WERI-Rb-1 (cell line): ENCODE measurements at places on chromosomes 12 and 14.

- DNase-seq: no peak
Observed at GRCh38 chr12:22631863-22632463, 7.0 kb downstream of the ETNK1 start.

- DNase-seq: peak; percentile 13
Observed at GRCh38 chr14:25431211-25432076, 381.5 kb upstream of the STXBP6 start.

- DNase-seq: peak; percentile 67
Observed at GRCh38 chr12:75812271-75813018, 219.1 kb downstream of the PHLDA1 start.

- no peak for DNase-seq
Observed at GRCh38 chr12:130357241-130357640, 19.6 kb downstream of the PIWIL1 start.

DNA sequence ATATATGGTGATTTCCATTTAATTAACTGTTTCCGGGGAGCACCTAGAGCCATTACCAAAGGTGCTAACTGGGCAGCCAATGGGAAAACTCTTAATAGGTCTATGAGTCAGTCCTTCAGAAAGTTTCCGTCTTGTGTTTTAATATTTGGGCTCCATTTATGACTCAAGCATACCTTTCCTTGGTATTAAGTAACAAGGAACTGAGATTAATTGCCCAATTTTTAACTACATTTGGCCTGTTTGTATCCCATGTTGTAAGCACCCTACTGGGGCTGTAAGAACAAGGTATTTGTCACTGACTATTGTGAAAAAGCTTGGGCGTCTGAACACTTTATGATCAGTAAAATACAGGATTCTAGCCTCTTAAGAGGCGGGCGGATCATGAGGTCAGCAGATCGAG lies 62.8 kb upstream of the FOXN3 start:
- no peak for DNase-seq

DNA sequence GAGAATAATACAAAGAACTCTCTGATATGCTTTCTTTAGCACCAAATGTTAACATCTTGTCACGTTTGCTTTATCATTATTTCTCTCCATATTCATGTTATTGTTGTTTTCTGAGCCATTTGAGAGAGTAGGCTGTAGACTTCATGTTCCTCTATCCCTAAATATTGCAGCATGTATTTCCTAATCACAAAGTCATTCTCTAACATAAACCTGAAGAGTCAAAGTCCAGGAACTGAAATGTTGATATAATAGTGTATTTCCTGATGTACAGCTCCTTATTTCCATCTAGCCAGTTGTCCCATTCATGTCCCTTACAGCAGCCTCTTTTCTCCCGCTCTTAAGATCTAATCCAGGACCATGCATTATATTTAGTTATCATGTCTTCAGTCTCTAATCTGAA lies 72.8 kb downstream of the SPATS2 start:
- no peak for DNase-seq

DNA sequence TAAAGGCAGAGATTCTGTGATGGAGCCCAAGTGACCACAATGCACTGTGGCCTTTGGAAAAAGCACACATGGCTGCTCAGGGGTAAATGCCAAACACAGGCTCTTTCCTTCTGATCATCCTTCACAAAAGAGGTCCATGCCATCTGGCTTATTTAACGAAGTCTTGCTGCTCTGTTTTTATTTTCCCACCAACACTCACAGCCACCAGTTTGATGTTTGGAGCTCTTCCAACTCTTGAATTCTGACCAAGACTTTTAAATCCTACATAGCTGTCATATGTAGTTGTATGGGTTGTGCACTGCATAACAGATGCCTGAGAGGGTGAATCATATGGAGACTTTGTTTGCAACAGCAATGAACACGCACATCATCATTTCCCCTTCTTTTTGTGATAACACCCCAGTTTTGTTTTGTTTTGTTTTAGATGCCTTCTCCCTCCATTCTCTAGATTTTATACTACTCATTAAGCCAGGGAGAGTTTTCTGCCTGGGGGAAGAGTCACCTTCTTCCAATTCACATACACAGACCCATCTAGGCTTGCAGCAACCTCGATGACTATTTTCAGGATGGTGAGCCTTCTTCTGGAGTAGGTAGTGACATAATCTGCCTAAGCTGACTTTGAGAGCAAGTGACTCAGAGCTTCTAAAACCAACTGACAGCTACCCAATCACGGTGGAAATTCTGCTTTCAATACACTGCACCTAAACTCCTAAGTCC lies 145.2 kb upstream of the WSCD2 start:
- DNase-seq: peak; percentile 11

DNA sequence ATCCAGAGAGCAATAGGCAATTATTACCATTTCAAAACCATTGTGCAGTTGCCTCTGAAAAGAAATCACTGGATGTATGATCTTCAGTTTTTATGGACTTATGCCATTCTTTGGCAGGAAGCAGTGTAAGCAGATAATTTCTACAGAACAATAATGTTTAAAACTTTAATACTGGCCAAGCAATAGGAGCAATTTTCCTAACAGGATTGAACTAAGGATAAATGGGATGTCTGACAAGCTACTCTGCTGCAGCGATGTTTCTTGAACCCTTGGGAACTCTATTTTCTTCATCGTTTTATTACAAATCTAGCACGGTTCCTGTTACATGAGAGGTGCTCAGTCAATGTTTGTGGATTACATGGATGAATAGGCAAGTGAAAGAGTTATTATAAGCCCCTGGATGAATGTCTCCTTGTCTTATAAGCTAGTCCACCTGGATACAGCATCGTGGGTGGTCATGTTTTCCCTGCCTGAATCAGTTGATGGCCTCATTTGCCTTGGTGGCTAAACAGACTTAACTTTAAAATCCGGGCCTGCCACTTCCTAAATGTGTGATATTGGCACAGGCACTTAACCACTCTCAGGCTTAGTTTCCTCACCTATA lies 68.2 kb upstream of the MDM1 start:
- DNase-seq: peak; percentile 62

- no peak for DNase-seq
Observed at GRCh38 chr14:100296106-100296651, 10.1 kb downstream of the SLC25A29 start.

- no peak for DNase-seq
Observed at GRCh38 chr12:81021834-81022233, 56.0 kb upstream of the ACSS3 start.

- no peak for DNase-seq
Observed at GRCh38 chr12:103169-103981, 36.8 kb downstream of the IQSEC3 start.

DNA sequence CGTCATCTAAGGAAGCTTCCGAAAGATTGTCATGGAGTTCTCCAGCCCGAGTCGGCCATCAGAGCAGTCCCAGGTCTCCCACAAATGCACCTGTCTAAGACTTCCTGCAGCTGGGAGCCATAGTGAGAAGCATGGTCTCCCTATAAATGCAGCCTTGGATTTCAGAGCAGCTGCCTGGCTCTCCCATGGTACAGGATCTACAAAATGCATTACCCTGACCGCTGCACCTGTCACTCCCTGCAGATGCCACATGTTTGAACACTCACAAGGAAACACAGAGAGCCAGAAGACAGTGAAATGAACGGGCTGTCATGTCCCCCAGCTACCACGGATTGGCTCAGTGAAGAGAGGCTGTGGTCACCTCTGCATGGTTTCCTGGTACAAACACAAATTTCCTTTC lies 702.7 kb downstream of the MED13L start:
- no peak for DNase-seq

DNA sequence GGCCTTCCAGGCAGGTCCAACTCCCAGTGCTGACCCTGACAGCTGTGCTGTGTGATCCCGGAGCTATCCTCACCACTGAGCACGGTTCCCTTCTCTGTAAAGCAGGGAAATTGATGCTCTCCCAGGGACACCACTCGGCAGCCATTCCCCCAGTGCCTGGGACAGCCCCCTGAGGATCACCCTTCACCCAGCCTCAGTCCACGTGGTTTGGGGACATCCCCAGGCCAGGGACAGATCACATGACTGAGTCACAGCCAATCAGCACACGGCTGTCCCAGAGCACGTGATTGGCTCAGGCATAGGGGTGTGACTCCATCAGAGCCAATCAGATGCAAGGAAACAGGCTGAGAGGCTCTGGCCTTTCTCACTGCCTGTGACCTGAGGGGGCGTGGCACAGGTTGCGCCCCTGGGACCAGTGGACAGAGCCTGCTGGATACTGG lies 68.8 kb upstream of the SFSWAP start:
- peak; percentile 28 for DNase-seq

GRCh38 chr14:49946320-49947141 lies 53.6 kb downstream of the ARF6 start:
- no peak for DNase-seq

DNA sequence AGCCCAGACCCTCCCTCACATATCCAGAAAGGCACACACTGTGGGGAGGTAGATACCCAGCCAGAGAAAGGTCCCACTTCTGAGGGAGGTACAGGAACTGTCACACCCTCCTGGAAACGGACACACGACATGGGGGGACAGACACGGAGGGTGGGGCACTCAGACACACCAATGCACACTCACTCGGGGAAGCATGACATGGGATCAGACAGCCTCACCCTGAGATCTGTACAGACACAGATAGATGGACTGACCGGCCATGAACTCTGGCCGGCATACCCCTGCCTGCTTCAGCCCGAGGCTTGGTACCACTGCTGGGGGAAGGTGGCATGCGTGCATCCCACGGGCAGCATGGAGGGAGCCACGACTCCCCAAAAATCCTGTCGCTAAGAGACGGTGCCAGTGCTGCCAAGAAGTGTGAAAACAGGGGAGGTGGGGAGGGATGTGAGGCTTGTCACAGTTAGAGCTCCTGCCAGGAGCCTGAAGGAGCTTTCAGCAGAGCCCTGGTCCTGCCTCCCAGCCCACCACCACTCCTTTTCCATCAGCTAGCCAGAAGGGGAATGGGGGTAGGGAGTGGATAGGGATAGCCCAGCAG lies 571 bp downstream of the CPNE6 start:
- DNase-seq: no peak

GRCh38 chr12:24596768-24597388 lies 352.0 kb downstream of the BCAT1 start:
- no peak for DNase-seq

DNA sequence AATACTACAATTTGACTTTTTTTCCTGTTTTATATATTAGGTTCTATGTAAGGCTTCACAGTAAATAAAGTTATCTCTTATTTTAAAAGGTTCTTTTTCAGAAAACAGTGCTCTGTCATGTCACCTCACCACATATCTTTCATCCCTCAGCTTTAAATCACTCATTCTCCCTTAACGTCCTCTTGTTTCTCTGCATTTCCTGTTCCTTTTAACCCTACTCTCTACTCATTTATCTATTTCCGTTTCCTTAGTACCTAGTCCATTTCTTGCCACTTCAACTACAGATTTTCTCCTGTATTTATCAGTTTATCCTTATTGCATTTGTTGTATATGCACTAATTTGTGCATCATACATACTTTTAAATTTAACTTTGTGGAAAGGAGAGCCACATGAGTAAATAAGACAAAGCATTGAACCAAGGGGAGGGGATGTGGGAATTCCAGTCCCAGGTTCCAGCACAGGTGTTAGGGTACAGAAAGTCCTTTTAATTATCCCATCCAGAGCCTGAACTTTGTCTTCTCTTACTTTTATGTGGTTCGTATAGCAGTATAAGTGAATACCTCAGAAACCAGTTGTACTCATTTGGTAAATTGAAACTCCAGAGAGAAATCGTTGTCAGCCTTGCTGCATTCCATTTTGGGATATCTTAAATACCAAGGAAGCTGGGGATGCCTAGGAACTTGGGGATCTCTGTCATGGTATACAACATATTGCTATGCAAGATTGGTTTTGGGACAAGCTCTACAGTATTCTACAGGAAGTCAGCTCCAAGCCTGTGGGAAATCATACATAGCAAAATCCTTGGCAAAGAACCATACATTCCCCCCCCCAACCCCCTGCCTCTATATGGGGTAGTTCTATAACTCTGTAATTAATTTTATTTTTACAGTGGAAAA lies 120.5 kb downstream of the DIP2B start:
- DNase-seq: no peak
